Upper lobe of right lung (tissue), 1 donor: ENCODE measurements at places on chromosomes 5 and 9. TPM values are rescaled to one million over a fixed set of nuclear protein-coding genes. Genes with fewer than 3 reads are reported as not detected.

- no peak for DNase-seq
Measured at GRCh38 chr9:130298662-130299279, 33.2 kb downstream of the HMCN2 start.

DNA sequence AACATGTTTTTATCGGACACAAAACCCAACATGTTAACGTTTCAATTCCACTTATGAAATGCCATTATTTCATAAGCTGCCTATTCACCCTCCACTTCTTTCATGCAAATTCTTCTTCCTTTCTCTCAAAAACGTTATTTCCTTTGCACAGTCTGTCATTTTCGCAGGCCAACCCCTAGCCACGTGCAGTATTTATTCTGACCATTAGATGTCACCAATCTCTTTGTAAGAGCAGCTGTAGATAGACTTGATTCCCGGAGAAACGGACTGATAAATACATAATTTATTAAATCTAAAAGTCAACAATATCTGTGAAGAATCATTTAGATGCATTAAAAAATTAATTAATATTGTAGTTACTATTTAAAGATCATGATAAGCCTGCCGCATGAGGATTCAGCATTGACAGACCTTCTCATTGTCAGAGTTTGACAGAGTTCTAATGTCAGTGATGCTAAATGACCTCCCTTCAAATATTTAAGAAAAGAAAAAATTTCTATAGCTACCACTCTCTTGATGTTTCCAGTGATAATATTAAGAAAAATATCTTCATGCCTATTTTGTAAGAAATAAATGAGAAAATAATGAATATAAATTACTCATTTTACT, 933.6 kb downstream of the CDH12 start:
- no peak for DNase-seq

- no peak for DNase-seq
Measured at GRCh38 chr5:67844924-67845323, 370.6 kb upstream of the PIK3R1 start.

- DNase-seq, result no peak
Measured at GRCh38 chr5:5403741-5404140, 18.7 kb upstream of the ICE1 start.

Gene CEP120
- 19.5 TPM for total RNA-seq
